Endothelial cell (in vitro differentiated cells): ENCODE measurements at places on chromosomes 2 and 18.
A peak's percentile ranks its signal among the peaks of the same experiment; 100 is the strongest.

GRCh38 chr2:149415086-149415485, 84.7 kb downstream of the LYPD6 start:
- no peak for DNase-seq

DNA sequence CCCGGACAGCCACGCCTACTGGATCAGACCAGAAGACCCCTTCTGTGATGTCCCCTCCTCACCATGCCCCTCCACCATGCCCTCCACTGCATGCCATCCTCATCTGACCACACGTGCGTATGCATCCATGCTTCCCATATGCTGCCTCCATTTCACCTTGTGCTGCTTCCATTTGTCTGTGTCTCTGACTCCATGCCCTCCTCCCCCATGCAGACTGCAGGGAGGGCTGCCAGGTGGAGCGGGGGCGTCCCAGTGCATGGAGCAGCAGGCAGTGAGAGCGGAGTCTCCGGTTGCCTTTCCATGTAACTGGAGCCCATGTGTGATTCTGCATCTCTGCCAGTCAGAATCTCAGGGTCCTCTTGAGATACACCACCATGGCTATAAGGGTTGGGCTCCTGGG, 52.6 kb downstream of the COA5 start:
- no peak for DNase-seq

GRCh38 chr2:134583462-134583861, 135.3 kb downstream of the TMEM163 start:
- DNase-seq: no peak

GRCh38 chr2:3725002-3725401, 21.6 kb downstream of the DCDC2C start:
- no peak for DNase-seq

DNA sequence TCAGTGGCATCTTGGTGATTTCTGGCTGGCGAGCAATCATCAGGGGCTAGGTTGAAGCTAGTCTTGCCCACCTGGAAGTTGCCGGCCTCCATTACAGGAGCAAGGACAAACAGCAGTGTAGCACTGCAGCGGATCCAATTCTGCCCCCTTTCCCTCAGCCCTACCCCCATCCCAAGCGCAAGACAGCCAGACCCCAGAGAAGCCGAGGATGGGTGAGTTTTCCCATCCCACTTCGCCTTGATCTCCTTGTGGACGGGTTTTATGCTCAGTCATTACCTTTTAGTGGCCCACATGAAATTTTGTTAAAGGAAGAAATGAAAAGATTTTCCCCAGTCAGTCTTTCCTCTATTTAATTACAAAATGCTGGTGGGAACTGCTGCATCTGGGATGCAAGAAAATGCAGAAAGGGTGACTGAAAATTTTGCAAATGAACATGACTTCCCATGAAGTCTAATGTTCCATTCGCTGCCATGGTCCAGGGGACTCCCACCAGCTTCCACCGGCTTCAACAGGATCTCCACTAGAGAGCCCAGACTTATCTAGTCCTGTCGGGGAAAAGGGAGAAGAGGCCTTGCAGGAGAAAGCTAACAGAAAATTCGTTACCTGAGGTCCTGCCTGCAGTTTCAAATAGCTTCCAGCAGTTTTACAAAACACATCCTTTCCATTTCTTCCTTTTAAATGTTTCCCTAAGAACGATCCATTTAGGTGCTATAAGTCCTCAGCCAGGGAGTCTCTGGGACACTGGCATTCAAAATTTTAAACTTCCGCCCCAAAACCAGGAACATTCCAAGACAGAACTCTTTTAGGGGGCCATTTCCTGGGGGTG, 1.9 kb upstream of the HOXD9 start:
- no peak for DNase-seq

DNA sequence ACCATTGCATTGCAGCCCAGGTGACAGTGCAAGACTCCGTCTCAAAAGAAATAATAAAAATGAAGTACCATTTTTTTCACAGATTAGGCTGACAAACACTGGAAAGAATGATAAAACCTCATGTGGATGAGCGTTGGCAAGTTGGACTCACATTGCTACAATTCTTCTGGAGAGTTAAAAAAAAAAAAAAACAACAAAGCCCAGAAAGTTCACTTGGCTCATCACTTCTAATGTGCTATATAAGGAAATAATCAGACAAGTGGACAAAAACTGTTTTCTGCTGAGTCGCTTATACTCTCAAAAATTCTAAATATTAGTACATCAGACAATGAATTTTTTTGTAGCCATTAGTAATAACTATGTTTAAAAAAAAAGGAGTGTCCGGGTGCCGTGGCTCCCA, 38.4 kb downstream of the PKP4 start:
- DNase-seq: no peak

DNA sequence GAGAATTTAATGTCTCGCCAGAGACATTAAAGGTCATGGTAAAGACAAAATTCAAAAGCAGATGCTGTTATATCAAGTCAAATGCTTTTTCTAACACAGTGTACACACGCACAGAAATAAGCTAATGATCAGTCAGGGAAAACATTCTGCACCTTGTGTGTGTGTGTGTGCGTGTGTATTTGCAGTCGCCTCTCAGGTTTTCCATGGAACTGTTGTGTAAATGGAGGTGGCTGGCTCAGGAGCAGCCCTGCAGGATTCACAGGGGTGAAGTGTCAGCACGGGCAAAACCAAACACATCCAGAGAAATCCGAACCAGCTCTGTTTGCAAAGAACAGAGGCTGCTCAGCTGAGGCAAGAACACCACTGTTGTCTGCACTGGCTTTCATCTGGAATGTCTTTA, 76.2 kb upstream of the YWHAQ start:
- DNase-seq: no peak

GRCh38 chr2:172109256-172109987, 6.7 kb upstream of the DLX2 start:
- DNase-seq: no peak

DNA sequence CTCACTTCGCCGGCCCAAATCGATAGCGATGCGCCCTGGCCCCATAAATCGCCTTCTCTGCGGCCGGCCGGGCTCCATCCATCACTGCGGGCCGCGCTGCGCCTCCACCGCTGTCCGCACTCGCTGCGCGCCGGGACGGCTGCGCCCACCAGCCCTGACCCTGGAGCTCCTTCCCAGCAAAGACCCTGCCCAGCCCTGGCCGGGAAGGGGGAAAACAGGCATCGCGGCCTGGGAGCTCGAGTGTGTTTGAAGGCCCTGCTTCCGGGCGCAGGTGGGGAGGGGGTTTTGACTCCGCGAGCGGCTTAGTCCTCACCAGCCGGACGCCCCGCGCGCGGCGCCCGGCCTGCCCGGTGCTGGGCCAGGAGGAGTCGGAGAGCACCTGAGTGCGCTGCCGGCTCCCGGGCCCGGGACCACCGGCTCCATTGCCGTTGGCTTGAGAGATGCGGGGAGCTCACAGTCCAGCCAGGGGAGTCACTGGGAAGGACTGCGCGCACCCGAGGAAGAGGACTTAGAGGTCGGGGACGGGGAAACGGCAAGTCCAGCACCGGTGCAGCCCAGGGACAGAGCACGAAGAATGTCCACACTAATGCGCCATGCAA, 1.1 kb downstream of the PAX8 start:
- DNase-seq: peak; percentile 25

- DNase-seq: no peak
These were observed 75.3 kb downstream of the SDC1 start for GRCh38 chr2:20149703-20150030.

GRCh38 chr18:44637210-44638033, 43.3 kb upstream of the SETBP1 start:
- DNase-seq: no peak

DNA sequence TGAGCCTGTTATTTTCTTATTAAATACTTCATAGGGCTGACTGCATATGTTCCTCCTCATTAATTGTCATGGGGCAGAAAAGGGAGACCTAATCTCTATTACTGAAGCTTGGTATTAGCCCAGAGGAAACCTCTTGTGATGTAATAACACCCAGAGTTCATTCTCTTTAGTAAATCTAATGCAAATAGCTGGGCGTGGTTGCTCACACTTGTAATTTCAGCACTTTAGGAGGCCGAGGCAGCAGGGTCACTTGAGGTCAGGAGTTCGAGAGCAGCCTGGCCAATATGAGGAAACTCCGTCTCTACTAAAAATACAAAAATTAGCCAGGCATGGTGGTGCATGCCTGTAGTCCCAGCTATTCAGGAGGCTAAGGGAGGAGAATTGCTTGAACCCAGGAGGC, 14.7 kb downstream of the DAW1 start:
- no peak for DNase-seq

DNA sequence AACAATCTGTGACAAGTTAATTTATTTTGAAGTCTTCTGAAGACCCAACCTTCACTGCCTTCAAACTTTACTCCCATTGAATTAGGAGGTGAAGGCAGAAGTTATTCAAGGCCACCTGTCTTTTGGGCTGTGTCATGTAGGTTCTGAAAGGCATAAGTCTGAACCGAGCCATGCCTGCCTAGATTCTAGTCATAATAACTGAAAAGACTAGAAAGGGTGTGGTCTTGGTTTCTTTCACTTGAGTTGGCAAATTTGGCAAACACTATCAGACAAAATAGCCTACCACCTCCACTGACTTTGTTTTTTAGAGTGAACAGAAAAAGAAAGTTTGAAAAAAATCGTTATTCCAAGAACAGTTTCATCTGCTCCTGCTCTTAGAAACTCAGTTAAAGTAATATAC, 38.4 kb downstream of the PPM1B start:
- DNase-seq: no peak

DNA sequence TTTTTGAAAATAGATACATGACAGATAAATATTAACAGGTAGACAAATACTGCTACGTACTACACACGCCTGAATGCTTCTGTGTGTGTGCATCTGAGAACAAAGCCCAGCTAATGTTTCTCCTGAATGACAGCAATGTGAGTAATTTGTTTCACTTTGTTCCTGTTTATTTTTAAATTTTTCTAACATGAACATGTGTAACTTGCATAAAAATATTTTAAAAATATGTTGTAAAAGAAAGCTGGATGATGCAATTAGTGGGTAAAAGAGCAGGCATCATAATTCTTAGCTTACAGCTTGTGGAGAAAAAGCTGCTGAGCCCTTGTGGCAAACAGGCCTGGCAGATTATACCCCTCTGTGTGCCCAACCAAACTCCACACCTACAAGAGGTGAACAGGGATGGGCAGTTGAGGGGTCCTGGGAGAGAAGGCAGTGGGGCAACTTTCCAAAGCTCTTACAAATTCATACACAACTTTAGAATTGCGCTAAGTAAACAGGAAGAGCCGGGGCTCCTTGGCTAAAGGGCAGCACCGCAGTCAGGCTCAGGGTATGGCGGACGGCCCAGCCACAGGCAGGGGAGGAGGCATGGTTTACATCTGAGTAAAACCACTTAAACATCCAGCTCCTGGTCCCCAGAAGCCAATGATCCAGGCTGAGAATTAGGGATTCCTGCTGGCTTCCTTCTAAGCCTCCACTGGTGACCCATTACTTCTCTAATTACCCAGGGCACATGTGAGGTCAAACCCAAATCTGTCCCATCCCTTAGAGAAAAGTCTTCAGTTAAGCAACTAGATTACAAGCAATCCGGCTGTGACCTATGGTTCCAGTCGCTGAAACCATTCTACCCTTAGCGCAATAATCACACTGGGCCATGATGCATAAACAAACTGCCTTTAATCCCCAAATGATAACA, 14.0 kb downstream of the PXDN start:
- DNase-seq: no peak

DNA sequence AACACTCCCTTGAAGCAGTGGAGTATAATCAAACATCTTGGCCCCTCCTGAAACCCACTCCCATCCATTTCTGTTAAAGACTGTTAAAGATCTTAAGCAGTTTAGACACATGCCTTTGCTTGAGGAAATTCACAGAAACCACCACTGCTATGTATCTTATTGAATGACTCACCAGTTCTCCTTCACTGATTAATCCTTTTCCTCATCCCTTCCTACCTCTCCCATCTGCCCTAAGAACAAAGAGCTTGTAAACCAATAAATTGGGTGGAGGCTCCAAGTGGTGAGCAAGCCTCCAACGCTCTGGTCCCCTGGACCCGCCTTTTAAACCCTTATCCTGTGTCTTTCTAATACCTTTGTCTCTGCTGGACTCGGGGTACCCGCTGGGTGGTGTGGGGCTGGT, 746.1 kb downstream of the LRP1B start:
- no peak for DNase-seq

DNA sequence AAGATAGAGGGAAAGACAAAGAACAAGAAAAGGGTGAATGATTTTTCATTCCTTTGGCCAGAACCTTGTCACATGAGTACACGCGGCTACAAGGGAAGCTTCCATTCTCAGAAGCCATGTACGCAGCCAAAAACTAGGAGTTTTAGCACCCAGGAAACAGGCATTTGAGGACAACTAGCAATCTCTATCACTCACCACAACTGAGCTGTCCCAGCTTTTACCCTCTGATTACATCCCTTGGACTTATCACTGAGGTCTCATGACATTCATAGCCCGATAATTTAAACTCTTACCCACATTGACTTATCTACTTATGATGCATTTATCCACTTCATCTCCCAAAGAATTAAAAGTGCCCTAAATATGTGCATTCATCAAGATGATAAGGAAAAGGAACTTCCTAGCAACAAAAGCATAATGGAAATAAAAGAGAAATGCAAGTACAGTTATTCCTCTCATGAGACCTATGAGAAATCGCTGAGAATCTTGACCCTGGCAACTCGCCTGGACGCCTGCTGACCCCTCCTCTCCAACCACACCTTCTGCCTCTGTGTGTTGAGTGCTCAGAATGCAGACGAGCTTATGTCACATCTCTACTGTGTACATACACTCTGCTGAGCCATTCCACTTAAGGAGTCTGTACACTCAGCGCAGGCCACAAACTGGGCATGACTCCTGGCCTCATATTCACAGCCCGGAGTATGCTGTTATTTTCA, 28.7 kb upstream of the MFSD6 start:
- DNase-seq: no peak

- no peak for DNase-seq
These were observed 25.3 kb downstream of the FSHR start for GRCh38 chr2:49129034-49129433.

DNA sequence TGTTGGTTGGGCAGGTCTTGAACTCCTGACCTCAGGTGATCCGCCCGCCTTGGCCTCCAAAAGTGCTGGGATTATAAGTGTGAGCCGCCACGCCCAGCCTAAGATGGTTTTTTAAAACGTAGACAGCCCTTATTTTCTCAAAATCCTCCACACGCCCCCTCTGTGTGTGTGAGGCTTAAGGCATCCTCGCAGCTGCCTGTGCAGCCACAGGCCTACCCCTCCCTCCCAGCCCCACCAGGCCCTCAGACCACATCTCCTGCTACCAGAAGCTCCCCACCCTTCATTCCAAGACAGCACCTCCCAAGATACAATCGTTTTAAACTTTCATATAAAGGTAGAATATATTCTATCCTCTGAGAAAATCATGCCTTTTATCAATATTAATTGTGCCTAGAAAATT, 4.8 kb downstream of the ANO7 start:
- no peak for DNase-seq
